ENCODE measurements at places on chromosomes 6 and 20.

DNA sequence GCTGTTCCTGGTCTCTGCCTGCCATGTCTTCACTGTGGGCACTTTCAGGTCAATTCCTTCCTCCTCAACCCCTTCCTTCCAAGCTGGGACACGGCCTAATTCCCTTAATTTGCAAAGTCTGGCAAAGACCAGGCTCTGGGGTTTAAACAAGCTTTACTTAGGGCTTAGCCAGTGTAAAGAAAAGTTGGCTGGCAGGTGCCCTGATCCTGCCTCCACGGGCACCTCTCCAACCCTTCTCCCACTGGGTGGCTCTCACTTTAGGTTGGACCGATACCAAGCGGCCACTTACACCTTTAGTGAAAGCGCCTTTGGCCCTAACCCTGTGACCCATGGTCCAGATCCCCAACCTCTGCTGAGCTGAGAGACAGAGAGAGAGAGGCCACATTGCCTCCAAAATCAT is 13.7 kb upstream of the MLN start:
- no peak for DNase-seq

DNA sequence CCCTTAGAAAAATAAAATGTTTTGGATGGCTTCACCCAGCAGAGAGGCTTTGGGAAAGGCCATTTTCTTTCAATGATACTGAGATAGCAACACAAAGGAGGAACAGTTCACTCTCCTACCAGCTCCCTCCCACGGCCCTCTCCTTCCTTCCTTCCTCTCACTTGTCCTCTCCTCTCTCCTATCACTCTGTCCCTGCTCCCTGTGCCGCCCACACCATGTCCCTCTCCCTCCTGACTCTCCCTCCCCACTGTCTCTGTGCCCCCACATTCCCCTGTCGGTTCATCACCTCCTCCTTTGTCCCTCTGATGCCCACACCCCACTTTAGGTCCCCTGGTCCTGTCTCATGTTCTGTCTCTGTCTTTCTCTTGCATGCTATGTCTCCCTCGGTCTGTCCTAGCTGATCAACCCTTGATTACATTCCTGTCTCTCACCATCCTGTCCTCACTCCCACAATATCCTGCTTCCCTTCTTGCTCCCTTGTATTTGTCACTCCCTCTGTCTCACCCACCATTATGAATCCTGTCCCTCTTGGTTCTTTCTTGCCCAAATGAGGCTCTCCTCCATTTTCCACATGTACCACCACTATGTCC is 30.1 kb downstream of the ELMO2 start:
- DNase-seq: no peak

DNA sequence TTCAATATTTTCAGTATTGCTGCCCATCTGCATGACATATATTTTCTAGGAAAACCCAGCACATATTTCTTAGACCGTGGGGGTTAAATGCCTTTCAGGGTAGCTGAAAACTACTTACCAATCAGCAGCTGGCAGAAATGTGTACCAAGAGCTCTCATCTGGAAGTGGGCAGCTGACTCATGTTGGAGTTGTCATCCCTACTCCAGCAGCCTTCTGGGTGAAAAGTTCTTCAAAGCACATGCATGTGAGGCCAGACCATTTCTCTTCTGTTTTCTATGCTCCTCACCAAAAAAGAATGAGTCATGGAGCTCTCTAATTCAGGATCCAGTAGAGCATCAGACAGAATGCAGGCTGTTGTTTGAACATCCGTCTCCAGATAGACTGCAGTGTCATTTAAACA is 135.5 kb downstream of the PAX1 start:
- no peak for DNase-seq

GRCh38 chr20:20017001-20017843 is at the start of gene NAA20:
TSS of gene NAA20 (plus strand) at chr20:20017362. CDS start at chr20:20017397, 35 bp downstream.
- peak; percentile 89 for DNase-seq

DNA sequence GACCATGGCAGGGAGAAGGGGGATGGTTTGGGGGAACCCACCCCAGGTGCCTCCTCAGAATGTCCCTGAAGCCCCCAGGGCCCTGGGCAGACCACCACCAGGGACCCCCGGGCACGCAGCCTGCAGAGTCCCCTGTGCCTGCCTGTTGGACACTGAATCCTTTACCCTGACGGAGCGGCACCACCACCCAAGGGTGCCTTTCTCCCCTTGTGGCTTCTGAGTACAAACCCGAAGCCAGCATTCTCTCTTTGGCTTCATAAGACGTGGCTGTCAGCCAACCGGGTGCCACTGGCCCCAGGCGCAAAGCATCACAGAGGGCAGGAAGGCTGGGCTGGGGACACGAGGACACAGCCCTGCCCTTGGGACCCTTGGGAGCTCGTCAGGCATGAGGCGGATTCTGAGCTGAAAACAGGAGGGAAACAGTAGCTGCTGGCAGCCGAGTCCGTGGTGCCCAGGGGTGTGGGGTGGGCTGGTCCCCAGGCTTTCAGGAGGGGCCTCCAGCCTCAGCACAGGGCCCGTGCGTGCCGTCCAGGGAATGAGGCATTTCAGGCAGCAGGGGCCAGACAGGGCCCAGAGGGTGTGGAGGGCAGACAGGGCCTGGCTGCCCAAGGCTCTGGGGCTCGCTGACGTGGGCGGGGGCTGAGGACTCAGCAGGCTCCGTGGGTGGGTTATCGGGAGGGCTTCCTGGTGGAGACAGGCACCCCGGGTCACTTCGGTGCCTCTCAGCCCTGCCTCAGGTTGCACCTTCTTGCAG is 3.5 kb downstream of the COL9A3 start:
- DNase-seq: no peak

- no peak for DNase-seq
Observed at GRCh38 chr20:17916433-17916891, 52.1 kb downstream of the SNX5 start.

- no peak for DNase-seq
Observed at GRCh38 chr20:62875419-62876361, 14.1 kb upstream of the TCFL5 start.

GRCh38 chr20:61699495-61700374 is 365.9 kb downstream of the TAF4 start:
- no peak for DNase-seq

DNA sequence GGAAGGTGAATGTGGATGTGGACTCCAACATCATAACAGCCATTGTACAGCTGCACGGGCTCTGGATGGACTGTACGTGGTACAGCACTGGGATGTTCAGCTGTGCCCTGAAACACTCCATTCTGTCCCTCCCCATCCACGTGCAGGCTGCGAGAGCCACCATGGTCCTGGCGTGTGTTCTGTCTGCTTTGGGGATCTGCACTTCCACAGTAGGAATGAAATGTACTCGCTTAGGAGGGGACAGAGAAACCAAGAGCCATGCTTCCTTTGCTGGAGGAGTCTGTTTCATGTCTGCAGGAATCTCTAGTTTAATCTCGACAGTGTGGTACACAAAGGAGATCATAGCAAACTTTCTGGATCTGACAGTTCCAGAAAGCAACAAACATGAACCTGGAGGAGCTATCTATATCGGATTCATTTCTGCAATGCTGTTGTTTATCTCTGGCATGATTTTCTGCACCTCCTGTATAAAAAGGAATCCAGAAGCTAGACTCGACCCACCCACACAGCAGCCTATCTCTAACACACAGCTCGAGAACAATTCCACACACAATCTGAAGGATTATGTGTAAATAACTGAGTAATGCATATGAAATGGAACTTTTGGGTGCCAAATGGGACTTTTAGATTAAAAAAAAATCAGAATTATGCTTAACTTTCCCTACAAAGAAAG is 12.1 kb downstream of the CLDN20 start:
- no peak for DNase-seq

- no peak for DNase-seq
Observed at GRCh38 chr20:15039088-15039752, 701.8 kb upstream of the FLRT3 start.

- DNase-seq: no peak
Observed at GRCh38 chr6:169862892-169863525, 111.6 kb downstream of the ERMARD start.

- DNase-seq: no peak
Observed at GRCh38 chr6:52503851-52504781, 72.7 kb downstream of the TRAM2 start.

- no peak for DNase-seq
Observed at GRCh38 chr20:44523746-44524145, 1.9 kb upstream of the SERINC3 start.

DNA sequence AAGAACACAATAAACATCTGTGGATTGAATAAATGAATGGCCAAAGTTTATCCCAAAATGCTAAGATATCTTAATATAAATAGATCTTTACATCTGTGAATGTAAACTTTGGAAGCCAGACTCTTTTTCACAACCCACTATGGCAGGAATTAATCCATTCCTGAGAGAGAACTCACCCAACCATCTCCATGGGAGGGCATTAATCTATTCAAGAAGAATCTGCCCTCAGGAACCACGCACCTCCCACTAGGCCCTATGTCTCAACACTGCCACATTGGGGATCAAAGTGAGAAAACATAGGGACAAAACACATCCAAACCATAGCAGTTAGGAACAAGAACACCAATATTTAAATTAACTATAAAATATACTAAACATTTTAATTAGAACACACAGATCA is 3.4 kb downstream of the UBE3D start:
- DNase-seq: no peak

DNA sequence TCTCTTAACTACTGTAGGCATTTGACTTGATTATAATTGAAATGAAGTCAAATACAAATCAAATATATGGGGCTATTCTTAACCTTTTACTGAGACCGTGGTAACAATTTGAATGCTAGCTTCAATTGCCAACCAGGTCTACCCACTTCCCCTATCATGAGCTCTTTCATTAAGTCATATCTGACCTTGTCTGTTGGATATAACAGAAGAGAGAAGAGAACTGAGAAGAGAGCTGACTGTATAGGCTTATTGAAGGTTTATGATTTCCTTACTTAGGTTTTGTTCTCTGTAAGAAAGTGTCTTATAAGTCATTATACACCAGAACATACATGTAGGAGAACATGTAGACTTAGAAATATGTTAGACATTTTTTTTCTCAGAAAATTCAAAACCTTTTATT is 549.4 kb downstream of the COL12A1 start:
- no peak for DNase-seq

DNA sequence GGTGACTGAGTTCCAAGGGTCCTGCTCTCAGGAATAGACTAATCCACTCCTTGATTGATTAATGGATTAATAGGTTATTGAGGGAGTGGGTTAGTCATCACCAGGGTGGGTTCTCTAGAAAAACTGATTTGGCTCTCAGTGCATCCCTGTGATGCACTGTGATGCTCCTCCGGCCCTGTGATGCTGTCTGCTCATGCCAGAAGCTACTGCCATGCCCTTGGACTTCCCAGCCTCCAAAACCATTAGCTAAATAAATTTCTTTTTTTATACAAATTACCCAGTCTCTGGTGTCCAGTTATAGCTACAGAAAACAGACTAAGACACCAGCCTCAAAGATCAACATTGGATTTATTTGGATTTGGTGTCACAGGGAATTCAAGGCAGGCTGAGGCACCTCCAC is 40.4 kb upstream of the CST7 start:
- DNase-seq: no peak

GRCh38 chr6:53282234-53282633 is 66.5 kb downstream of the ELOVL5 start:
- no peak for DNase-seq

DNA sequence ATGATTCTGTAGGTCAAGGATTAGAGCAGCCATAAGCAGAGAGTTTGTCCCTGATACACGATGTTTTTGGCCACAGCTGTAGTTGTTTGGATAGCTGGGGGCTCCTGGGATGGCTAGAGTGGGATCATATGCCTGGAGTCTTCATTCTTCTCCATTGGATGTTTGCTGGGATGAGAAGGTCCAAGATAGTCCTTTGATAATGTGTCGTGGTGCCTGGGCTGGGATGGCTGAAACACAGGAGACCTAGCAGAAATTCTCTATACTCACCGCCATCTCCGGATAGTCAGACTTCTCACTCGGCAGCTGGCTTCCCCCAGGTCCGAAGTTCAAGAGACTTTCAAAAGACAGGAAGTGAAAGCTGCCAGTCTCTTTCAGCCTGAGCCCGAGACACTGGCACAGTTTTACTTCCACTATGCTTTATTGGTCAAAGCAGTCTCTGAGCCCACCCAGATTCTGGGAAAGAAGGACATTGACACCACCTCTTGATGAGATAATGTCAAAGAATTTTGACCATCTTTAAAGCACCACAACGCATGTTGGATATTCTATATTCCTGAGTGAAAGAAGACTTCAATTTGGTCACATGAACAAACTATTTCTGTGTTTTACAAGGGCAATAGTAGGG is 16.0 kb downstream of the MARCKS start:
- no peak for DNase-seq

DNA sequence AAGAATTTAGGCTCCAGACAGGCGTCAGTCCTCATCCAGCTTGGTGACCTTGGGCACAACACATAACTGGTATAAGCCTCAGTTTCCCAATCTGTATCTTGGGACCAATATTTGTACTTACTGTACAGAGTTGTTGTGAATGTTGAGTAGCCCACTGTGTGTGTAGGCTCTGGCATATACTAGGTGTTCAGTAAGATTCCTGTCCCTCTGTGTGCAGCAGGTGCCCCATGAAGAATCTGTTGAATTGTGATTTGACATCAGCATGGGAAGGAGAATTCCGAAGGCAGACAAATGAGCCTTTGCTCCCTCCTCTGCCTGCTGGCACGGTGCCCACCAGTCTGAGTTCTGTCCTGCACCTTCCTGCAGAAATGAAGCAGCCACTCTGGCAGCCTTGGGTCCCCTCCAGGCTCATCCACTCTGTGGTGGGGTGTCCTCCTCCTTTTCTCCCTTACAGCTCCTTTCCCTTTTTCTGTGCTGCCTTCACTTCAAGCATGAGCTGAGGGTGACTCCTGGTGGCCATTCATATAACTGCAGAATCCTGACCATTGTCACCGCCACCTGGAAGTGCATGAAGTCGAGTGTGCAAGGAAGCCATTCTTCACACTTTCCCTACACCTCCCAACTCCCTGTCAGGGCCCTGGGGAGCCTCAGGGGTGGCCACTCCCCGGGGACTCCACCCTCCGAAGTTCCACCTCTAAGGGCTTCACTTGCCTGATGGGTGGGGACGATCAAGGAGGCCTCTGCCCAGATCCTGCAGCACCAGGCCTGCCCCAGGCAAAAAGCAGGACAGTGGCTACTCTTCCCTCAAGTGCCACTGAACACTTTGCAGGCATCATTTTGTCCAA is 48.2 kb downstream of the MRPL14 start:
- peak; percentile 57 for DNase-seq

GRCh38 chr6:46090115-46091079 is 39.4 kb upstream of the ENPP4 start:
- DNase-seq: peak; percentile 35

- no peak for DNase-seq
Observed at GRCh38 chr6:38364775-38365174, 275.0 kb downstream of the BTBD9 start.

- no peak for DNase-seq
Observed at GRCh38 chr20:41482647-41483552, 116.3 kb upstream of the EMILIN3 start.

DNA sequence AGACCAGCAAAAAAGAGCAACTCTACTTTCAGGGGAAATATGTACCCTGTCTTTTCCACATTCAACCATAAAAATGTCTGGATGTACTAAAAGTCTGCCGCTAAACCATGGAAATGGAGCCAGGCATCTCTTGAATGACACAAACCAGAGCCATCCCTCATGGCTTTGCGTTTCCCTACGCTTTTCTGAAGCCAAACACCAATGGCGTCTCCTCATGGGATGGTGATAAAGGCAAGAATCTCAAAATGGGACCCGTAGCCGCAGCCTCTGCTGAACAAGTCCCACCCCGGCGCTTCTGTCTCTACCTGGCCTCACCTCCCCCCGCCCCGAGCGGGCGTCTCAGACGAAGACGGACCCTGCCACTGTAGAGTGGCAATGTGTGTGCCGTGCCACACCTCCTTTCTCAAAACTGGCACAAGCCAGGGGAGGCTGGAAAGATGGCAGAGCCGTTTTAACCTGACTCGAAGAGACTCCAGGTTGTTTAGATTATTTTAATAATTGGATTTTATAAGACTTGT is 80.3 kb upstream of the AFDN start:
- DNase-seq: no peak

GRCh38 chr6:126077810-126078776 is 91.8 kb downstream of the TRMT11 start:
- DNase-seq: no peak
